Bronchial epithelial cell (primary cell): ENCODE measurements at places on chromosomes 7 and 10. TPM values are rescaled to one million over a fixed set of nuclear protein-coding genes. Genes with fewer than 3 reads are reported as not detected.

Gene PIK3AP1
- total RNA-seq: 2.1 and 5.2 TPM in 2 replicates

Gene DRGX
- total RNA-seq: not detected in 2 replicates

Gene DNAJB12
- total RNA-seq: 21.6 and 26.6 TPM in 2 replicates

Gene ST8SIA6
- total RNA-seq: 0.53 and 4.4 TPM in 2 replicates

Gene ADIRF
- 25.3 and 53.6 TPM in 2 replicates for total RNA-seq

Gene SPDYE9
- not detected in 2 replicates for total RNA-seq

Gene NPTX2
- total RNA-seq: under 0.01 and 0.13 TPM in 2 replicates

Gene GFRA1
- total RNA-seq: under 0.01 TPM in 2 replicates

Gene LBX1
- total RNA-seq: not detected in 2 replicates

Gene CCDC172
- not detected in 2 replicates for total RNA-seq
